Natural killer cell treated with Interleukin-12 subunit alpha and Interleukin-12 subunit beta and Interleukin-15 and Interleukin-18, amount 100 ng/mL, for 72 hours (primary cell): ENCODE measurements at places on chromosomes 11 and 22. TPM values are rescaled to one million over a fixed set of nuclear protein-coding genes. Genes with fewer than 3 reads are reported as not detected.

- H3K36me3 ChIP-seq, result no peaks in the 10 kb centered on the region
- H3K4me1 ChIP-seq, result peaks cover 10% of the 10 kb centered on the region
- peak overlapping the region; percentile 65 for H3K4me3 ChIP-seq
- H3K27me3 ChIP-seq, result peaks cover 7% of the 10 kb centered on the region
- DNase-seq, result no peak
Observed at GRCh38 chr22:24985826-24986214, 33.3 kb downstream of the KIAA1671 start.

DNA sequence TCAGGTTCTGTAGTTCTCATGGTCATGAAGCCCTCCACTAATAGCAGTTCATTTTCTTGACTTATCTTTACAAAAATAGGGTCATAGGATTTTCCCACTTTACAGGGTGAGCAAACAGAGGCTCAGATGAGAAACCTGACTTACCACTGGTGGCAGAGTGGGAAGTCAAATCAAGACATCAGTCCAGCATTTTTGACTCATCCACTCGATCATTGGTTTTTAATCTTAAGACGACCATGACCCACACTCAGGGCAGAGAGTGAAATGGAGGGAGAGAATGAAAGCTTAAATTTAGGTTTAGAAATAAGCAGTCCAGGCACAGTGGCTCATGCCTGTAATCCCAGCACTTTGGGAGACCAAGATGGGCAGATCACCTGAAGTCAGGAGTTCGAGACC, 42.1 kb downstream of the RTL6 start:
- no peak for DNase-seq
- peak overlapping the region; percentile 45 for H3K4me3 ChIP-seq
- peaks cover 6% of the 10 kb centered on the region for H3K36me3 ChIP-seq
- no peaks in the 10 kb centered on the region for H3K27me3 ChIP-seq

GRCh38 chr11:32440916-32441315, 5.6 kb upstream of the WT1 start:
- no peak for DNase-seq
- H3K36me3 ChIP-seq, result peaks cover 5% of the 10 kb centered on the region
- H3K4me3 ChIP-seq, result no peak overlapping the region
- no peaks in the 10 kb centered on the region for H3K4me1 ChIP-seq
- H3K27ac ChIP-seq, result no peak overlapping the region
- H3K27me3 ChIP-seq, result peaks cover 60% of the 10 kb centered on the region

APOBEC3F gene
- total RNA-seq, result 31.6 TPM
